Activated CD8-positive, alpha-beta memory T cell treated with anti-CD3 and anti-CD28 coated beads for 1 hour (primary cell): ENCODE measurements at places on chromosomes 1 and 21.
A peak's percentile ranks its signal among the peaks of the same experiment; 100 is the strongest.

GRCh38 chr1:71054281-71054731 is 6.7 kb upstream of the PTGER3 start:
- no peak for DNase-seq

DNA sequence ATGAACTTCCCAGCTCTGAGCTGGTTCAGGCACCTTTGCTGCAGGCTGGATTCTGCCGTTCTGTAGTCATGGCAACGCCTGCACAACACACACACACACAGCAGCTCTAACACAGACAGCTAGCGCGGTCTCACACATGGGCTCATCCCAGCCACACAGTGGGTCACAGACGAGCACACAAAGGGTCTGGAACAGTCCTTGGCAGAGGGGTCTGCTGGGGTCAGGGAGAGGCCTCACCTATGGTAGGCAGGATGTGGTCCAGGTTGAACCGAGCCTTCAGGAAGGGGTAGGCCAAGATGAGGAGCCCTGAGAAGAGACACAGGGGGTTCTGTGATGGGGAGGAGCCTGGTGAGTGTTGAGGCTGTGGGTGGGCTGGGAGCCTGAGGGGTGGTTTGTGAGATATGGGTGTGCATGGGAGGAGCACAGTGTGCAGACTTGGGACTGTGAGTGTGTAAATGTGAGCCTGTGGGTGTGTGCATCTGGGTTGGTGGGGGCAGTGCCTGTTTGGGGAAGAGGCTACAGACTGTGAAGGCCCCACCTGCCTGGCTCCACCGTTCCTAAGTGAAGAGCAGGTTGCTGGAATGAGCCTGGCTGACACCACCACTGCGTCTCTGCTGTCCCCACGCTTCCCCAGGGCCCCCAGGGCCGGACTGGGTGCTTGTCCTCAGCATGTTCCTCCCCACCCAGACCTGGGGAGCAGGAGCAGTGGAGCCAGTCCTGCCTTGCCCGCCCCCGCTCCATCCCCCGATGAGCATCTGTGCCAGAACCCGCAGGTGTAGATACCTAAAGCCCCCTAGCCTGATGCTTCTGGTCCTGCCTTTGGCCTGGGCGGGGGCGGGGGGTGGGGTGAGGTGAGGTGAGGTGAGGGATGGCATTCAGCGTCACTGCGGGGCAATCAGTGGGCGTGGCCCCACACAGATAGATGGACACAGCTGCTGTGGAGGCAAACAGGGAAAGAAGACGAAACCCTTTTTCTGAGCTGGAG is 1.5 kb downstream of the KNCN start:
- DNase-seq: peak; percentile 24

GRCh38 chr1:32639489-32640075 is 10.8 kb downstream of the ZBTB8OS start:
- no peak for DNase-seq

DNA sequence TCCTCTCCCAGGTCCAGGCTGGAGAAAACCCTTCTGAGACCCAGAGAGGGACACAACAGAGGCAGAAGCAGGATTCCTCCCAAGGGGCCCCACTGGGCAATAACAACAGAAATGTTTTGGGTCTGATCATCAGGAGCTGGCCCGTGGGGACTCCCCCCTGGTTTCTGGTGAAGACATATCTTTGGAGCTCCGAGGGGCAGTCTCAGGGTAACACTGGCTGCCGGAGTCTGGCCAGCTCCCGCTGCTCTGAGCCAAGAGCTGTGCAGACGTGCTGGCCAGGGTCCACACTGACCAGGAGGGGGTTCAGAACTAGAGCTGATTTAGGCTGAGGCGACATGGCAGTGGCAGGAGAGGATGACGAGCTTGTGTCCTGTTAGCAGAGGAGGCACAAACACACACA is 13.1 kb downstream of the ECE1 start:
- no peak for DNase-seq

- DNase-seq: no peak
These were observed 31.1 kb upstream of the CYP4B1 start for GRCh38 chr1:46767649-46768282.
